Natural killer cell (primary cell): ENCODE measurements at places on chromosomes 6 and 20. TPM values are rescaled to one million over a fixed set of nuclear protein-coding genes. Genes with fewer than 3 reads are reported as not detected.

DNA sequence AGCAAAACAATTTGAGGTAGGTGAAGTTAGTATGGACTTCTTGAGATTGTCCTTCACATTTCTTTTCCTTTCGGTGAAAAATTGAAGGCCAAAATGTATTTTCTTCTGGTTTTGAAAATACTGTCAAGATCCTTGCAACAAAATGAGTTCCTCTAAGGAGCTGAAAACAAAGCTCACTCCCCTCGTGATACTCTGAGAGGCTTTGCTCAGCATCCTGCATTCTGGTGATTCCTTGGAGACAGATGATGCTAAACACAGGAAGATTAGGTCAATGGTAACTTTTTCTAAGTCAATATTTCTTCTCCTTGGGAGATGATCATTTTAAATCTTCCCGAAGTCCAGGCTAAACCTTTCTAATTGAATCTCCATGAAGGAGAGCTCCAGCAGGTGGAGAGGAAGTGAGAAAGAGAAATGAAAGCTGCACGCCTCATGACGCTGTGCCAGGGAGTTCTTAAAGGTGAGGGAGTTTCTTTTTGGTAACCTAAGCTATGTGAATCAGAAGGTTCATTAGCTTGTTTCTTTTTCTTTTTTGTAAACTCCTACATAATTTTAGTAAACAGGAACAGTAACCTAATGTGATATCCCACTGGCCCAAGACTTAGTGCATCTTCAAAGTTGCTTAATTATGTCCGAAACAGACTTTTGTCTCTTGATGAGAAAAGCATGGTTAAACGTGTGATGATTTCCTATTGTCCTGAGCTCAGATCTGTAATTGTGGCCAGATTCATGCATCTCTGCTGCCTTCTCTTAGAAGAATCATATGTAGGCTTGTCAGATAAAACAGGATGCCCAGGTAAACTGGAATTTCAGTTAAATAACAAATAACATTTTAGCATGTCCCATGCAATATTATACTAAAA is 15.0 kb downstream of the ESR1 start:
- H3K36me3 ChIP-seq: no peaks in the 10 kb centered on the region
- H3K4me1 ChIP-seq: no peaks in the 10 kb centered on the region
- H3K27me3 ChIP-seq: no peaks in the 10 kb centered on the region
- no peak overlapping the region for H3K4me3 ChIP-seq
- no peak overlapping the region for H3K27ac ChIP-seq

DNA sequence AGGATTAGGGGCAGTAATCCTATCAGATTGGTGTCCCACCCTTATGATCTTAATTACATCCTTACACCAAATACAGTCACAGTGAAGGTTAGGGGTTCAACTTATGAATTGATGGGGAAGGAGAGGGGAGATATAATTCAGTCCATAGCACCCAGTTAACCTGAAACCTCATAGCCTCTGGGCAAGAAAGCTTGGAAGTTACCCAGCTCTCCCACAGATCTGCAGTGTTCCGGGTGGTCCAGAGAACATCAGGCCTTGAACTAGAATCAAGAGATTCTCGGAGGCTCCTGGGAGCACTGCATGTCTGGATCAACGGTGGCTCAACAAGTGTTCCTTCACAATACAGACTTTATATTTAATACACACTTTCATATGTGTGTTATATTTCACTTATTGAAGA is 392.6 kb upstream of the MARCKS start:
- no peak overlapping the region for H3K4me3 ChIP-seq
- DNase-seq: no peak
- no peaks in the 10 kb centered on the region for H3K4me1 ChIP-seq
- no peaks in the 10 kb centered on the region for H3K27me3 ChIP-seq

GRCh38 chr20:51428401-51429143 is 113.9 kb downstream of the NFATC2 start:
- no peaks in the 10 kb centered on the region for H3K27me3 ChIP-seq
- no peak overlapping the region for H3K4me3 ChIP-seq
- peaks cover 64% of the 10 kb centered on the region for H3K4me1 ChIP-seq
- DNase-seq: no peak
- peaks cover 61% of the 10 kb centered on the region for H3K36me3 ChIP-seq

GRCh38 chr6:140341272-140341671 is 966.8 kb upstream of the CITED2 start:
- H3K4me1 ChIP-seq: no peaks in the 10 kb centered on the region
- H3K36me3 ChIP-seq: no peaks in the 10 kb centered on the region
- no peaks in the 10 kb centered on the region for H3K27me3 ChIP-seq
- no peak for DNase-seq
- no peak overlapping the region for H3K4me3 ChIP-seq

GRCh38 chr6:148968771-148969602 is 222.2 kb downstream of the UST start:
- H3K4me1 ChIP-seq: peaks cover 8% of the 10 kb centered on the region
- H3K4me3 ChIP-seq: no peak overlapping the region
- no peak for DNase-seq

DNA sequence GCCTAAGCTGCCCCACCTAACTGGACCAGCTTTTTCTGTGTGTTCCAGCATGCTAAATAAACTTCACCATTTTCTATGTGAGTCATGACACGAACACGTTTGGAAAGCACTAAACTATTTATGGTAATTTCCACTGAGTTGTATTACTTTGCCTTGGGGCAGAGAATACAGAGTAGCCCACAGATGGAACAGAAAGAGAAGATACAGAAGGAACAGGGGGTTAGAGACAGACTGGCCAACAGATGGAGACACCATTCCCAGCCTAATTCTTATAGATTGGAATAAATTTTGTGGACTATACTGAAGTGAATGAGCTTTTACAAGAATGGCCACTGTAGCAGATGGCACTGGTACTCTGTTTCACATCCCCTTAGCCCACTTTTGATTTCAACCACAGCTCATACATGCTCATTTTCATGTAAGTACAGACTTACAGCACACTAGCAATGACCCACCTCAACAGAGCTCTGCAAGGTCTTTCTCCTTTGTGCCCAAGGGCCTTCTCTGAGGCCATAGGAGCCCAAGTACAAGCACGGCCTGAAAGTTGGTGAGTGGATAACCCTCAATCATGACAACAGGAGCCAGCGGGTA is 13.1 kb upstream of the NT5DC1 start:
- no peaks in the 10 kb centered on the region for H3K36me3 ChIP-seq
- no peak for DNase-seq
- no peak overlapping the region for H3K27ac ChIP-seq
- no peaks in the 10 kb centered on the region for H3K27me3 ChIP-seq
- H3K4me3 ChIP-seq: no peak overlapping the region

DNA sequence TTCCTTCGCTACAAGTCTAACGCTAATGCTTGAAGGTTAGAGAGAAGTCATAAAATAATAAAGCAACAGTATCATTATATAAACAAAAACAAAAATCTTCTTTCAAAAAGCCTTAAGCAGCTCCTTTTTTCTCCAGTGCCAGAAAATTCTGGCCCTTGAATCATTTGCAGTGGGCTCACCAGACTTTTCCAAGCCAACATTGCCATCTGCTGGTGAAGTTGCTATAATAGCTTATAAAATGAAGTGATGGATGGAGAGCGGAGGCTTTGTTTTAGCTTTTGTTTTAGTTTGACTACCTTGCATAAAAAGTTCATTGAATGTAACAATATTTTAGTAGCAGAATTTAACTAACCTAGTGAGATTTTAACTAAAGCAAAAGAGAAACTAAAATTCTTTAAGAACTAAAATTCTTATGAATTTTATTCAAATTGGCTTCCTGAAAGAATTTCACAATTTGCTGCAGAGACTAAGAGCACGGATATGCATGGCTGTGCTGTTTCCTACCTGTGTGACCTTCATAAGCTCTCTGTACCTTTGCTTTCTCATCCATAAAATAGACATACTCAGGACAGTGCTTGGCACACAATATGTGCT is 44.8 kb upstream of the SLC2A12 start:
- H3K27me3 ChIP-seq: peaks cover 2% of the 10 kb centered on the region
- no peaks in the 10 kb centered on the region for H3K4me1 ChIP-seq
- DNase-seq: peak; percentile 84
- no peak overlapping the region for H3K27ac ChIP-seq
- H3K4me3 ChIP-seq: no peak overlapping the region

DNA sequence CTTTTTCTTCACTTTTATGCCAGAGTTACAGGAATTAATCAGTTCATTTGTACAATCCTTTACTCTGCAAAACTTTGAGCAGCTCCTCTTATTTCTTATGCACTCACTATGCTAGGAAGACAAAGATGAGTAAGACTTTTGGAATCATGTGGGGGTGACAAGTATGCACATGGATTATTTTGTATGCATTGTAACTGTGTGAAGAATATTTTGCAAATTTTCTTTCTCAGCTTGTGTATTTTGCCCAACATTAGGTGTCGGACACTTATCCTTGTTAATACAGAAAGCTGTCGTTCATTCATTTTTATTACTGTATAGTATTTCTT is 88.6 kb downstream of the PPP1R14C start:
- H3K36me3 ChIP-seq: no peaks in the 10 kb centered on the region
- H3K27ac ChIP-seq: no peak overlapping the region
- no peaks in the 10 kb centered on the region for H3K27me3 ChIP-seq
- H3K4me1 ChIP-seq: peaks cover 12% of the 10 kb centered on the region
- H3K4me3 ChIP-seq: no peak overlapping the region
- DNase-seq: no peak

- DNase-seq: no peak
- H3K4me1 ChIP-seq: no peaks in the 10 kb centered on the region
- no peak overlapping the region for H3K4me3 ChIP-seq
- H3K36me3 ChIP-seq: no peaks in the 10 kb centered on the region
Measured at GRCh38 chr20:17358854-17359253, 132.0 kb downstream of the PCSK2 start.

DNA sequence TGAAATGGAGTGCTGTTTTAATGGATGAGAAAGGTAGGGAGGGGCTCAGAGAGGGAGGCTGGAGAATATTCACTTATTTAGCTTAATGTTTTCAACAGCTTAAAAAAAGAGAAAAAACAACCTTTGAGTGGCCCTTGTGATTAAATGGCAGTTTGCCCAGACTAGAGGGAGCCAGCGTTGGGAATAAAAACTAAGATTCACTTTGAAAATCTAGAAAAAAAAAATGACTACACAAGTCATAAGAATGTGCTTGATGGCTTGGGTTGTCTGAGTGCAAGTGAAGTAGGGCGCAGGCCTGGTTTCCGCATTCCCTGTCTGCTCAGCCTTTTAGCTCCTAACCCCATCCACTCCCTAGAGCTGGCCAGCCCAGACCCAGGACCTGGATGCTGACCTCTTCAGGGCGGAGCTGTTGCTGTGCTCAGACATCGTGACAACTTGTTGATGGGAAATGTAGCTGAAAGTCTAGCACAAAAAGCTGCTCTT is 28.9 kb downstream of the UTRN start:
- H3K4me1 ChIP-seq: peaks cover 20% of the 10 kb centered on the region
- DNase-seq: no peak
- no peak overlapping the region for H3K4me3 ChIP-seq
- H3K27ac ChIP-seq: no peak overlapping the region

DNA sequence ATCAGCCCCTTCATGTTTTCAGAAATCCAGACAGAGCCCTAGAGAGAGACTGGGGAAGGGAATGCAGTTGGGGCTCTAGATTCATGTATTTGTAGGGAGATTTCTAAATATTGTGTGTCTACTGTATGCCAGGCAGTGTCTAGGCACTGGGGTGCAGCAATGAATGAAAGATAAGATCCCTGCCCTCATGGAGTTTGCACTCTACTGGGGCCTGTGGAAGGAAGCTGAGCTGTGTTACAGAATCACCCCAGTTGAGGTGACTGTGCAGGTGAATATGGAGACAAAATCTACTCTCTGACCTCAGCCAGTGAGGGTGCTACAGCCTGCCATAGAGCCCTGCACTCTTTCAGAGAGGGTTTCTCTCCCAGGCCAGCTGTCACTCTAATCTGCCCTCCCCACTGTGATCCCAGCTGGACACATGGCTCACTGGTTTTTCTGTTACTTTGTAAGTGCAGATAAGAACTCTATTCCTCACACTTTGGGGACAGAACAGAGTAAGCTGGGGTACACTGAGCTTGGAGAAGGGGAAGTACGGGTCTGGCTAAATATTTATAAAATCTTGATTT is 69.2 kb upstream of the E2F3 start:
- no peak overlapping the region for H3K4me3 ChIP-seq
- H3K36me3 ChIP-seq: no peaks in the 10 kb centered on the region
- no peak overlapping the region for H3K27ac ChIP-seq
- H3K4me1 ChIP-seq: no peaks in the 10 kb centered on the region

DNA sequence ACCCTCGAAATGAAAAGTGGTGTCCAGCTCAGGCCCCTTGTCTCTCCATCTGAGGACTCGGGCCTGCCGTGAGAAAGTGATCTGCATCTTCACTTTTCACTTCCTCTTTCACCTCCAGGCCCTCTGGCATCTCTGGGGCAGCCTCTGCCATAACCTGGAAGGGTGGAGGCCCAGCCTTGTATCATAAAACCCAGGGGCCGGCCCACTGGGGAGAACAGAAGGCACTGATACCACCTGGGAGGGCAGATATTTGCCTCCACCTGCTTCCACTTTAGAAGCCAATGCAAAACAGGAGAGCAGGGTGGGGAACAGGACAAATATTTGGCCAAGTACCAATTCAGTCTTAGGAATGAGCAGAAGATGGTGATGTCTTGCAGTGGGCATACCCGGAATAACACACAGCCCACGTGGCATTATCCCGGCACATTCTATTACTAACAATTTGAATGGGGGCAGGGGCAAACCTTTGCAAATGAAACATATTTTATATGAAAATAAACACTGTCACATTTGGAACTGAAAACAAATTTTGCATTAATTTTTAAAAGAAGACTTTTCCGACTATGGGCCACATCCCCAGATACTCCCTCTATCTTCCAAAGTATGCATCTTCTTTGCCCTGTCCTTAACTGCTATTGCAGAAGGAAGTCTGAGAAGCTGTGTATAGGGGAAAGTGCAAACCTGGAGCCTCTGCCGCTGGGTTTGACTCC is 69.2 kb upstream of the TBC1D7 start:
- no peak for DNase-seq
- H3K4me1 ChIP-seq: peaks cover 29% of the 10 kb centered on the region
- H3K36me3 ChIP-seq: no peaks in the 10 kb centered on the region
- H3K4me3 ChIP-seq: no peak overlapping the region
- H3K27ac ChIP-seq: peak overlapping the region; percentile 76
- H3K27me3 ChIP-seq: no peaks in the 10 kb centered on the region

GRCh38 chr6:167572106-167572505 is 247.2 kb downstream of the TTLL2 start:
- no peaks in the 10 kb centered on the region for H3K4me1 ChIP-seq
- no peak overlapping the region for H3K4me3 ChIP-seq
- no peaks in the 10 kb centered on the region for H3K36me3 ChIP-seq
- no peaks in the 10 kb centered on the region for H3K27me3 ChIP-seq

LGSN gene
- not detected for total RNA-seq

C20orf144 gene
- total RNA-seq: 0.25 TPM

IL20RA gene
- total RNA-seq: not detected

MYLK2 gene
- 0.12 TPM for total RNA-seq

PRICKLE4 gene
- not detected for total RNA-seq

SIRPB2 gene
- total RNA-seq: 2.2 TPM

TSBP1 gene
- total RNA-seq: not detected

TAP2 gene
- total RNA-seq: 209 TPM

GATA5 gene
- not detected for total RNA-seq

COL20A1 gene
- total RNA-seq: 0.33 TPM

FARS2 gene
- 15.3 TPM for total RNA-seq
